Breast epithelium (tissue), 4 donors: ENCODE measurements at places on chromosomes 2 and 18. TPM values are rescaled to one million over a fixed set of nuclear protein-coding genes. Genes with fewer than 3 reads are reported as not detected.

TSPYL6 gene
- total RNA-seq, result not detected

CNPPD1 gene
- total RNA-seq, result 60.3 TPM

CNDP1 gene
- total RNA-seq, result not detected

ESPNL gene
- 0.64 TPM for total RNA-seq

GBX2 gene
- total RNA-seq, result not detected

RGPD3 gene
- total RNA-seq, result 0.80 TPM

SDC1 gene
- total RNA-seq, result 38.7 TPM

GALNT5 gene
- total RNA-seq, result 1.6 TPM

GRCh38 chr2:67268797-67269196 lies 128.3 kb upstream of the ETAA1 start:
- no peaks in the 10 kb centered on the region for H3K27me3 ChIP-seq
- H3K4me3 ChIP-seq, result no peak overlapping the region
- H3K27ac ChIP-seq, result no peak overlapping the region
- DNase-seq, result no peak
- H3K4me1 ChIP-seq, result no peaks in the 10 kb centered on the region
- H3K36me3 ChIP-seq, result no peaks in the 10 kb centered on the region

DNA sequence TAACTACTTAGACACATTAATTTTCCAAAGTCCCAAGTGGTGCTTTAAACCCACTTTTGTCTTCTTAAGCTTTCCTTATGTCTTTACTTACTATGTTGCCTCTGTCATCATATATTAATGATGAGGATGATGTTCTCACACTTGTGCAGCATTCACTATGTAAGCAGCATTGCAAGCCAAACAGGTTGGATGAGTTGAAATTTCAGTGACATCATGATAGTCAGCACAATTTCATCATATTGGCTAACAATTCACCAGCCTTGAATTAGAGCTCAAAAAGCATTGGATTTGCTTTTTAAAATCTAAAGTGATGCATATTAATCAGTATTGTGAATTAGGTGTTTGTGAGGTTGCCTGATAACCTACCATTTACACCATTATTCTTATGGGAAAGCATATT lies 7.7 kb downstream of the APLF start:
- no peaks in the 10 kb centered on the region for H3K4me1 ChIP-seq
- DNase-seq, result no peak
- H3K27ac ChIP-seq, result no peak overlapping the region
- no peaks in the 10 kb centered on the region for H3K36me3 ChIP-seq
- no peaks in the 10 kb centered on the region for H3K27me3 ChIP-seq
- H3K4me3 ChIP-seq, result no peak overlapping the region

DNA sequence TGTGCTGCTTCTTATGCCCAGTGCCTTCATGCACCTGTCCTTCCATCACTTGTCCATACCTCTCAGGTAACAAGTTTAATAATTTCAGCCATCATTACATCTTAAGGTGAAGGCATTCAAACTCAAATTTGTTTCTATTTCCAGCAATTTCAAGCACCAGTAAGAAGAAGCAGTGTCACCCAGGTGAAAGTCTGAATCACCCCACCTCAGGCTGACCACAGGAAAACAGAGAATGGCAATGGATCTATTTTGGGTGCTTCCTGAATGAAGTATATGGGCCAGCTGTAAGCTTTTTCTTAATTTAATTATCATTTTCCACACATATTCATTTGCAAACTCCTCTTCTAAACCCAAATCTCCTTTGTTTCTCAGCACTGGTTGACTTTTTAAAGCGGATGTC lies 372.7 kb upstream of the SOX11 start:
- H3K27ac ChIP-seq, result no peak overlapping the region
- H3K4me3 ChIP-seq, result no peak overlapping the region
- H3K36me3 ChIP-seq, result no peaks in the 10 kb centered on the region
- H3K27me3 ChIP-seq, result no peaks in the 10 kb centered on the region

- peaks cover 79% of the 10 kb centered on the region for H3K27me3 ChIP-seq
- no peak for DNase-seq
- H3K27ac ChIP-seq, result peak overlapping the region; percentile 15
- no peaks in the 10 kb centered on the region for H3K36me3 ChIP-seq
- H3K4me3 ChIP-seq, result peak overlapping the region; percentile 90
These were observed 1.1 kb upstream of the SATB2 start for GRCh38 chr2:199458806-199459285.

- DNase-seq, result no peak
- H3K36me3 ChIP-seq, result no peaks in the 10 kb centered on the region
- no peaks in the 10 kb centered on the region for H3K4me1 ChIP-seq
These were observed 548.2 kb upstream of the LRRTM1 start for GRCh38 chr2:80852808-80853139.

DNA sequence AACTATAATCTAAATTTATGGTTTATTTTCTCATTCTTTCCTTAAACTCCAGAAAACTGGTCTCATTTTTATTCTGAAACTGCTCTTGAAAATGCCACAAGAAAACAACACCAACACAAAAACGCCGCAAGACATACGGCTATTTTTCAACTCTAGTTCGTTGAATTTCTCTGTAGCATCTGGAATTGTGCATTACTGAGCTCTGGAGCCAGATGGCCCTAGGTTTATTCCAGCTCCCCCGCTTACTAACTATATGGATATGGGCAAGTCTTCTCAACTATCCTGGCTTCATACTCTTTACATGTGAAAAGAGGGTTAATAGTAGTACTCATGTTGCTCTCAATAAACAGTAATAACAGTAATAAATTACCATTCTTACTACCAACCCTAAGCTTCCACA lies 19.9 kb downstream of the FAM98A start:
- DNase-seq, result no peak
- no peaks in the 10 kb centered on the region for H3K27me3 ChIP-seq
- no peaks in the 10 kb centered on the region for H3K4me1 ChIP-seq
- no peak overlapping the region for H3K27ac ChIP-seq

DNA sequence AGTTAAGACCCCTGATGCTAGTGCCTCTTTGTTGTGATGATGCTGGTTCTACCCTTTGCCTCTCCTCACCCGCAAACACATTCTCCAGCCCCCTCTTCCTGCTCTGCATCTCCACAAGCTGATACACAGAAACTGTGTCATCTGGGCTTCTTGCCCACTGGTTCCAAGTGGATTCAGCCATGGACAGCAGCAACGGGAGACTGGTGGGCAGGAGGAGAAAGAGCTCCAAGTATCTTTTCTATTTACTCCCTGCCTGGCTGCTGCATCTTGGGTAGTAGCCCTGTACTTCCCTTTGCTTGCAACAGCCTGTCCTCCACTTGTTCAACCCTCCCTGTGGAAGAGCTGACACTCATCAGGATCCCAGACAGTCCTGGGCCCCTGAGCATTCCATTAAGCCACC lies 655.1 kb upstream of the RAB6C start:
- H3K36me3 ChIP-seq, result no peaks in the 10 kb centered on the region
- no peak overlapping the region for H3K4me3 ChIP-seq
- DNase-seq, result no peak
- H3K27me3 ChIP-seq, result no peaks in the 10 kb centered on the region
- no peak overlapping the region for H3K27ac ChIP-seq

- H3K4me3 ChIP-seq, result no peak overlapping the region
- H3K36me3 ChIP-seq, result no peaks in the 10 kb centered on the region
- no peaks in the 10 kb centered on the region for H3K4me1 ChIP-seq
- no peaks in the 10 kb centered on the region for H3K27me3 ChIP-seq
- no peak overlapping the region for H3K27ac ChIP-seq
These were observed 51.8 kb downstream of the BIN1 start for GRCh38 chr2:127054996-127055785.

GRCh38 chr2:7674606-7675005 lies 757.4 kb downstream of the RNF144A start:
- no peaks in the 10 kb centered on the region for H3K27me3 ChIP-seq
- H3K4me1 ChIP-seq, result no peaks in the 10 kb centered on the region
- DNase-seq, result no peak
- H3K27ac ChIP-seq, result no peak overlapping the region

DNA sequence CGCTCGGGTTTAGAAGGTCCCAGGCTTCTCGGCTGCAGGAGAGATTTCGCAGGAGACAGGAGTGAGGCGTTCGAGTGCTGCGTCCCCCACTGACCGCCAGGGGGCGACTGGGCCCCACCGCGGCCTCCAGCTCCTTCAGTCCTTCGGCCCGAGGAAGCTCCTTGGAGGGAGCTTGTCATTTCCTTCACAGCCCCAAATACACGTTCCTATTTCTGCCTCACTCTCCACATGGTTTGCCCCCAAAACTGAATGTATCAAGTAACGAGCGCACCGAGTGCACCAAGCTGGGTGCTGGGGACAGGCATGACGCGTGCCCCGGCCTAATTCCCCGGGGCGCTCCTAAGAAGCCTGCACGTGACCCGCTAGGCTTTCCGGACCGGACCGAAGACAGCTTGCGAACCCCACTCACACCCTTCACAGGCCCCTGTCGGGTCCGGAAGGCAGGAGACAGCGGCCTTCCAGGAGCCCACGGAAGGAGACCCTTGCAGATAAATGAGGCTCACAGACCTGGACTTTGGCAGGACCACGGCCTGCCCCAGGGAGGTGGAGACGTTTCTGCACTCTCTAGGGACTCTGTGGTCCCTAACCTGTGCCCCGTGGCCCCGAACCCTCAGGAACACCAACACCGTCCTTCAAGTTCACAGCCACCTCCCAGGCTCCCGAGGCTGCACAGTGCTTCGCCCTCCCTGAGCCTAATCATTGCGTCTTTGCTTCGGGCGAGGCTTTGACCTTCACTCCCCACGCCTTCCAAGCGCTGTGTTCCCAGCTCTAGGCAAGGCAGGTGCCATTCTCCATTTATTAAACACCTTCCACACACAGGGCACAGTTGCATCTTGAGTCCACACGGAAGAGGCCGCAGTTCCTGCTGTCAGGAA lies 13.0 kb upstream of the FAHD2A start:
- no peaks in the 10 kb centered on the region for H3K27me3 ChIP-seq
- H3K36me3 ChIP-seq, result no peaks in the 10 kb centered on the region
- H3K4me3 ChIP-seq, result peak overlapping the region; percentile 16
- no peak overlapping the region for H3K27ac ChIP-seq
- DNase-seq, result no peak

DNA sequence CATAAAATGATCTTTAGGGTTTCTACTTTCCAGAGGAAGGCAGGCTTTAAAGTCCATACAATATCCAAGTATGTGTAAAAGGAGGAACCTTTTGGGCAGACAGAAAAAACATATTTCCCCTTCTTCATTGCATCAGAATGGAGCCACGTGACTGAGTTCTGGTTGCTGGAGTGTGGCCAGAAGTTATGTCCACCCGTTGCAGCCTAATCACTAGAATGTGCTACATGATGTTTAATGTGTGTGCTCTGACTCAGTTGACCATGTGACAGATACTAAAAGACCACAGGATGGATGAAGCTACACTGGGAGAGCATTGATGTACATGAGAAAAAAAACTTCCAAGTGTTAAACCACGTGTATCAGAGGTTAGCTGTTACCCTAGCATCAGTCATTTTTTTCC lies 460.9 kb downstream of the RIT2 start:
- DNase-seq, result no peak
- H3K27me3 ChIP-seq, result no peaks in the 10 kb centered on the region
- H3K27ac ChIP-seq, result no peak overlapping the region

- H3K27me3 ChIP-seq, result no peaks in the 10 kb centered on the region
- H3K4me3 ChIP-seq, result no peak overlapping the region
- no peak overlapping the region for H3K27ac ChIP-seq
- H3K36me3 ChIP-seq, result no peaks in the 10 kb centered on the region
These were observed 124.9 kb downstream of the NBAS start for GRCh38 chr2:15436195-15436594.

DNA sequence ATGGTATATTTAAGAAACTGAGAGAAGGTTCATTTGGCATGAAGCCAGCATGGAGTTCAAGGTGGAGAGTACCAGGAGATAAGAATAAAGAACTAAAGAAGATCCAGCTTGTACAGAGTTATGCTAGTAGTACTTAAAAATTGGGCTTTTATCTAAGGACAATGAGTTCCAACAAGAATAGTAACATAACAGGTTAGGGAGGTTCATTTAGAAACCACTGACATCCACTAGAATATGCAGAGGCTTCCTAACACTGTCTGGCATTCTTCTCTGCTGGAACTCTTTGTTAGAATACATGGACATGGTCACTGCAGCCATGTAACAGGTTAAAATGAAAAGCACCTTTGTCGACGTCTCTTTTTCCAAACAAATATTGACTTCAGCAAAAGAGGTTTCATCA lies 42.6 kb upstream of the DSC1 start:
- H3K4me3 ChIP-seq, result no peak overlapping the region
- no peaks in the 10 kb centered on the region for H3K4me1 ChIP-seq
- H3K36me3 ChIP-seq, result no peaks in the 10 kb centered on the region
- H3K27ac ChIP-seq, result peak overlapping the region; percentile 53
- H3K27me3 ChIP-seq, result no peaks in the 10 kb centered on the region

DNA sequence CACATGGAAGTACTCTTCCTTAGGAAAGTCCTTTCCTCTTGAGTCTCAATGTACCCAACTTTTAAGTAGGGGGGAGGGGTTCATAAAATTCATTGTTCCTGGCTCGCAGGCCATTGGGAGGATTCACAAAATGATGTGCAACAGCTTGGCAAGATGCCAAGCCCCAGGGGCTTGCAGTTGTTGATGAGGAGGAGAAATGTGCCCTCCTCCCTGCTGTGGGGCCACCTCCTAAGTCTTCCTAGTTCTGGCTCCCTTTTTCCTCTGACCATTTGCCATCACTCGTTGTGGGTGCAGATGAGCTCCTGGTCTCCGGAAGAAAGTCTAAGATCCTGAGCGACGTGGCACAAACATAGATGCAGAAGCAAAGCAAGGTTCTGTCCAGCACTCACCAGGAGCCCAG lies 435.4 kb downstream of the EIPR1 start:
- H3K36me3 ChIP-seq, result no peaks in the 10 kb centered on the region
- H3K27ac ChIP-seq, result no peak overlapping the region
- no peaks in the 10 kb centered on the region for H3K4me1 ChIP-seq
- no peak overlapping the region for H3K4me3 ChIP-seq
- H3K27me3 ChIP-seq, result no peaks in the 10 kb centered on the region
- no peak for DNase-seq

- no peaks in the 10 kb centered on the region for H3K36me3 ChIP-seq
- H3K27me3 ChIP-seq, result no peaks in the 10 kb centered on the region
- no peak overlapping the region for H3K4me3 ChIP-seq
These were observed 150.8 kb downstream of the PXDN start for GRCh38 chr2:1593371-1594122.

DNA sequence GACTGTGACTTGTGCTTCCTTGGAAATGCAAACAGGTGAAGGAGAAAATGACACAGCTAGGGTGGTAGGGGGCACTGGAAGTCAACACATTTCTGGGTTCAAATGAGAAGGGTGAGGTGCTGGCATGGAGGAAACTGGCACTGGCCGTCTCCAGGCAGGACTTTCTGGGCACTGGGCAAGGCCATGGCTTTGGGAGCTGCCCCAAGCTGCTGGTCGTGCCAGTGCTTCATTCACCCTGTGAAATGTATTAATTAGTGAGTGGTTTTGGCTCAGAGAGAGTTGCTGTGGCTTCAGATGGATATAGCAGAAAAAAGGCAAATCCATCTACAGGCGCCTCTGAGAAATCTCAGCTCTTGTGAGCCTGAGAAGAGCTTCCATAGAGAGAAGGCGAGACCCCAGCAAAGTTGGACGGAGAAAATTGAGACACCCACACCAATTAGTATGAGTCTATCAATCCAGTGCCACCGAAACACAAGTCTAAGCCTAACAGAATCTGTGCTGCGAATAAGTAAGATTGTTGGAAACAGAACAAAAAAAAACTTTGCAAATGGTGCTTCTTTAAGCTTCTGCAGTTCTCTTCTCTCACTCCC lies 202.1 kb upstream of the TNP1 start:
- peak; percentile 31 for DNase-seq
- H3K4me3 ChIP-seq, result no peak overlapping the region
- H3K4me1 ChIP-seq, result no peaks in the 10 kb centered on the region
- H3K36me3 ChIP-seq, result no peaks in the 10 kb centered on the region
- no peaks in the 10 kb centered on the region for H3K27me3 ChIP-seq

- H3K36me3 ChIP-seq, result no peaks in the 10 kb centered on the region
- no peak overlapping the region for H3K27ac ChIP-seq
- H3K27me3 ChIP-seq, result no peaks in the 10 kb centered on the region
- no peaks in the 10 kb centered on the region for H3K4me1 ChIP-seq
- DNase-seq, result no peak
These were observed 311.5 kb downstream of the CDH2 start for GRCh38 chr18:27865431-27865830.
